ENCODE measurements at places on chromosomes 2 and 18.

GRCh38 chr2:161379740-161380139 lies 36.4 kb upstream of the TBR1 start:
- DNase-seq, result no peak

GRCh38 chr2:239880396-239880795 lies 144.7 kb downstream of the NDUFA10 start:
- no peak for DNase-seq

DNA sequence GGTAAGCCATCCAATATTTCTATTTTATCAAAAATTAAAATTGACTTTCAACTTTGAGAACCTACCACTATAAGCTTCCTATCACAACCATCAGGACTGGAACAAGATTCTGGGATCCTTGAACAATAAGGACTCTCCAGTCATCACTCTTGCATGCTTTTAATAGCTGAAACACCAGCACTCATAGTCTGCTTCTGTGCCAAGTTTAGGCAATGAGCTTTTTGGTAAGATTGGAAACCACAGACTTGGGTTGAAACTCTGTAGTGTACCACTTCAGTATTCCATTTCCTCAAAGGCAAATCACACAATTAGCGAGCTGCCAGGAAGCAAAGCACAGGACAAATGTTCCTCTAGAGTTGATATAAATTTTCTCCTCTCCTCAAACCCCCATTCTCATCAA lies 1065.8 kb upstream of the SLC39A10 start:
- no peak for DNase-seq

GRCh38 chr2:9212010-9212635 lies 5.5 kb downstream of the ASAP2 start:
- no peak for DNase-seq

- no peak for DNase-seq
Measured at GRCh38 chr2:29702276-29702675, 219.1 kb downstream of the ALK start.

GRCh38 chr2:191114403-191114886 lies 36.3 kb downstream of the STAT4 start:
- DNase-seq, result no peak

DNA sequence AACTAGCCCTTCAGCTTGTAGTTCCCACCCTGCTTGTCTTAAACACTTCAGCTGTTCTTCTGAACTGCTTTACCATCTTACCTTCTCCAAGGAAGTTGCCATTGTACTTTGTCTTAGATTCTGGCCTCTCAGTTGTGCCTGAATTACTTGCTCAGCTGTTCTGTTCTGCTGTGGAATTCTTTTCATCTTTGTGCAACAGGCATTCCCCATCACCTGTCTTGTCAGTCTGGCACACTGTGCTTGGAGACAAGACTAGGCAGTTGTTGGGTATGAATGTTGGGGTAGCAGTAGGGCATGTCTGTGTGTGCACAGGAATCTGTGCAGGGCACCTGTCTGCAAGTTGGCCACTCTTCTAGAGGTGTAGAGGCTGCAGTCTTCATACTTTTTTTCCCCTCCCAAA lies 38.7 kb downstream of the PHLPP1 start:
- DNase-seq, result no peak

DNA sequence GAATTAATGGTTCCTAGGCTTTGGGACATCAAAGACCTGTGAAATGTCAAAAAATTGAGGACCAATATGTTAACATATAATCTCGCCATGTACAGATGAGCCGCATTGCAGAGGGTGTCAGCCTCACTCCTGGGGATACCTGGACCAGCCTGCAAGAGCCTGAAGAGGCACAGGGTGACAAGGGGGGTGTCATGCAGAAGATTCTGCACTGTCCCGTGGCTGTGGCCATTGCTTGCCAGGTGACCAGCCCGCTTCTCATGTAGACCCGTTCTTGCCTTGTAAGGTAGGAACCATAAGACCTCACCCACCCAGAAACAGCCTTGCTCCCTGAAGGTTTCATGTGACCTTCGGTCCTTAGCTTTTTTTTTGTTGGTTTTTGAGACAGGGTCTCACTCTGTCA lies 37.5 kb downstream of the TMEM37 start:
- DNase-seq, result no peak

DNA sequence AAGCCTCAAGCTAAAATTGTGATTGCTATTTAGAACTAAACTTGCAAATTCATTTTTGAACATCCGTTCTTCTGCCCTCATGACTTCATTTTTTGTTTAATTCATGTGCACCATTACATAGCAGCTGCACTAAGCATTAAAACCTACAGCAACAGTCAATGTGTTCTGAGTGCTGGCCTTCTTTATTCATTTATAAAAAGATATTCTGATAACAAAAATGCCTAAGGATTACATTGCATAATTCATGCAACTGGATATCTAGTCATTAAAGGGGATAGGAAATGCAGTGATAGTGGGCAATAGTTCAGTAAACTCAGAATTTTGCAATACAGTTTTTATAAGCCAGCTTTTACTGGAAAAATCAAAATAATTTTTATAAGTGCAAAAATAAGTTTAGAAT lies 294.4 kb upstream of the EPC2 start:
- DNase-seq, result no peak
